Smooth muscle cell of the coronary artery (primary cell): ENCODE measurements at places on chromosomes 6 and 20. TPM values are rescaled to one million over a fixed set of nuclear protein-coding genes. Genes with fewer than 3 reads are reported as not detected.

CTCFL gene
- total RNA-seq = not detected in 2 replicates

PRIM2 gene
- 10.3 and 15.6 TPM in 2 replicates for total RNA-seq

ADGRG6 gene
- 0.75 and 1.3 TPM in 2 replicates for total RNA-seq

NKAIN4 gene
- total RNA-seq = 0.15 TPM in 1 of 2 replicates, not detected in the other

MEI4 gene
- not detected in 2 replicates for total RNA-seq

CRISP2 gene
- total RNA-seq = not detected in 2 replicates

SCGN gene
- not detected in 2 replicates for total RNA-seq

HNF4A gene
- not detected in 2 replicates for total RNA-seq

NOTCH4 gene
- 0.82 and 1.5 TPM in 2 replicates for total RNA-seq

SIRPB1 gene
- total RNA-seq = 0.59 TPM in 1 of 2 replicates, not detected in the other

HLA-DOB gene
- total RNA-seq = 0.59 TPM in 1 of 2 replicates, not detected in the other

MUC22 gene
- total RNA-seq = not detected in 2 replicates

THBD gene
- total RNA-seq = 8.9 and 27.5 TPM in 2 replicates

ANGPT4 gene
- not detected in 2 replicates for total RNA-seq

HTR1E gene
- total RNA-seq = not detected in 2 replicates

ARG1 gene
- not detected in 2 replicates for total RNA-seq
